Hepatocyte (in vitro differentiated cells): ENCODE measurements at places on chromosomes 6 and 20. TPM values are rescaled to one million over a fixed set of nuclear protein-coding genes. Genes with fewer than 3 reads are reported as not detected.

Gene CCR6
- 2.0 and 2.6 TPM in 2 replicates for total RNA-seq

Gene ELMO2
- total RNA-seq = 42.3 and 50.5 TPM in 2 replicates

Gene CST5
- total RNA-seq = 1.3 TPM in 1 of 2 replicates, not detected in the other

Gene C6orf15
- total RNA-seq = not detected in 2 replicates

Gene LRRC1
- total RNA-seq = 45.7 and 54.3 TPM in 2 replicates

DNA sequence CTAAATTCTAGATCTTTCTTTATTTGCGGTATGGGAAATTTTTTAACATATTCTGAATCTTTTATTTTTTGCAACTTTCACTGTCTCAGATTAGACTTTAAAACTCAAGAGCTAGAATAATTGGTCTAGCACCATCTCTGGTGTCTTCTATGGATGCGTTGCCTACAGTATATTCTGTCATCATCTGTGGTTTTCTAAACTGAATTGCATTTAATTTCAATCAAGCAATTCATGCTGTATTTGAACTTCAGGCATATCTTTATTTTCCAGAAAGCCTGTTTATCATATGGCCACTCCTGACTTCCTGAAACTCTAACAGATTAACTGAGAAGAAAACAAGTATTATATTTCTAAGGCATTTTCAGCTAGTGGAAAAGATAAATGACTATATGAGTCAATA is 281.6 kb downstream of the PLCB1 start:
- no peak overlapping the region for H3K4me3 ChIP-seq
- no peaks in the 10 kb centered on the region for H3K4me1 ChIP-seq
- no peaks in the 10 kb centered on the region for H3K36me3 ChIP-seq
- H3K27ac ChIP-seq = no peak overlapping the region
- H3K27me3 ChIP-seq = no peaks in the 10 kb centered on the region

- no peaks in the 10 kb centered on the region for H3K27me3 ChIP-seq
- no peak overlapping the region for H3K27ac ChIP-seq
- H3K4me1 ChIP-seq = peaks cover 13% of the 10 kb centered on the region
- DNase-seq = no peak
- H3K36me3 ChIP-seq = no peaks in the 10 kb centered on the region
These were observed 987 bp downstream of the ADISSP start for GRCh38 chr20:3766422-3767109.

- H3K36me3 ChIP-seq = no peaks in the 10 kb centered on the region
- H3K27ac ChIP-seq = peak overlapping the region; percentile 85
- H3K27me3 ChIP-seq = no peaks in the 10 kb centered on the region
- H3K4me3 ChIP-seq = no peak overlapping the region
- DNase-seq = peak; percentile 82
- peaks cover 33% of the 10 kb centered on the region for H3K4me1 ChIP-seq
These were observed 75.8 kb upstream of the AFDN start for GRCh38 chr6:167750956-167751358.

DNA sequence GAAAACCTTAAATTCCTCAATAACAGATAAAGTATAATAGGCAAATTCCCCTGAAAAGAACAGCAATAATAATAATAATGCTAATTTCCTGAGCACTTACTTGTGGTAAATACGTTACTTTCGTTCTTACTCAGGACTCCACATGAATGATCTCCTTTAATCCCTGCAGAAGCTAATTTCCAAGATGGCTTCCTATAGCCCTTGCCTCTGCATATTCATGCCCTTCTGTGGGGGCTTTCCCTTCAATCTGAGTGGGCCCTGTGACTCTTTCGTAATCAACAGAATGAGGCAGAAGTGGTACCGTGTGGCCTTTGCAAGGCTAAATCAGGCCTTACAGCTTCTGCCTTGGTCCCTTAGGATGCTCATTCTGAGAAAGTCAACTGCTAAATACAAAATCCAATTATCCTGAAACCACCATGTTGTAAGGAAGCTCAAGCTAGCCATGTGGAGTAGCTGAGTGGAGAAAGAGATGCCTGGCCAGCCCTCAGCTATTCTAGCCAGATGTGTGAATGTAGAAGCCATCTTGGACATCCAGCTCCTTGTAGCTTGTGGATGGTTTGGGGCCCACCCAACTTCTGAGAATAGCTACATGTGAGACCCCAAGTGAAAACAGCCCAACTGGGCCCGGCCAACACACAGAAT is 50.5 kb downstream of the MCUR1 start:
- H3K4me1 ChIP-seq = no peaks in the 10 kb centered on the region
- no peak overlapping the region for H3K27ac ChIP-seq

- peak overlapping the region; percentile 70 for H3K27ac ChIP-seq
- H3K36me3 ChIP-seq = no peaks in the 10 kb centered on the region
- no peak overlapping the region for H3K4me3 ChIP-seq
- H3K27me3 ChIP-seq = peaks cover 33% of the 10 kb centered on the region
- H3K4me1 ChIP-seq = no peaks in the 10 kb centered on the region
These were observed 267.1 kb downstream of the ERMARD start for GRCh38 chr6:170018422-170018935.

GRCh38 chr20:57695012-57695411 is 14.8 kb downstream of the PMEPA1 start:
- no peaks in the 10 kb centered on the region for H3K36me3 ChIP-seq
- peaks cover 34% of the 10 kb centered on the region for H3K4me1 ChIP-seq
- no peaks in the 10 kb centered on the region for H3K27me3 ChIP-seq

DNA sequence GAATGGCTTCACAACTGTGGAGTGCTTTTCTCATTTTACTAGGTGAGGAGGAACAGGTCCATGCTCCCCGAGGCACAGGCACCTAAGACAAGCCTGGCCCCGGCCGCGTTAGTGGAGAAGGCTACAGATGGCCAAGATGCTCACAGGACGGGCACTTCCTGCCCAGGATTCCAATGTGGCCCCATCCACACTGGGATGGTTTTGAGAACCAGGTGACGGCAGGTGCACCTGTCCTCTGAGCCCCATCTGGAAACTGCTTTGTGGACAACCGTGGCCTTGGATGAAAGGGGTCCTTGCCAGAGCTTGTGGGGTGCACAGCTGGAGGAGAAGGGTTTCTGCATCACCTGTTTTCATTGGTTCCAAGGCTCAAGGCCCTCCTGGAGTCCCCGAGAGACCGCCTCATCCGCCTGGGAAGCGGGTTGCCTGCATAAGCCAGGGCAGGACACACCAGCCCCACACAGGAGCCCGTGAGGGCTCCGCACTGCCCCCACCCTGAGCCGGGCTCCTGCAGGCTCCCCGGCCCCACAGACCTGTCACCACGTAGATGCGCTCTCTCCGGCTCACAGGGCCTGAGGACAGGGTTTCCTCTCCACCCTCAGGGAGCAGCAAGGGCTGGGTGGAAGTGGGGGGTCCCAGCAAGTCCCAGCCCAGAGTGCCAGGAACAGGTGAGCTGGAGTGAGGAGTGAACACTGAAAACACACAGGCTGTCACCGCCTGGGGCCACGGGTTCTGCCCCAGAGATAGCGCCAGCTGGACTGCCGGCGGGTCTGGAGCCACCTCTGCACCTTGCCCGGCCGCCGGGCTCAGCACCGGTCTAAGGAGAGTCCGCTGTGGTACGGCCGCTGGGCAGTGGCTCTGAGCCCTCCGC is 18.3 kb downstream of the NTSR1 start:
- DNase-seq = no peak
- no peak overlapping the region for H3K4me3 ChIP-seq
- no peaks in the 10 kb centered on the region for H3K4me1 ChIP-seq
- H3K27ac ChIP-seq = no peak overlapping the region
- no peaks in the 10 kb centered on the region for H3K36me3 ChIP-seq

DNA sequence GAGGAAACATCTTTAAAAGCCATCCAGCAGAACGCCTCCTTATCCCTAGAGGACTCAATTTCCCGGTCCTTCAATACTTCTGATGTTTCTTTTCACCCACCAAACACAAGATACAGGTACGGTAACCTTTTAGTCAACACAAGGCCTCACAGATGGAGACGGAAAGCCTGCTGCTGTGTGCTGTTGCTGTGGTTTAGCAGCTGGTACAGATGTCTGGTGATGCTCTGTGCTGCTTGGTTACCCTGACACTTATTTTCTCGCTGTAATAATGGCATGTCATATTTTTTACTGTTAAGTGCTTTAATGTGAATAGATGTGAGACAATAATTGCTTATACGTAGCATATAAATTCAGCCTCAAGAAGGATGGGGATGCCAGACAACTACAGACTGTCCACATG is 25.3 kb downstream of the GMDS start:
- H3K27ac ChIP-seq = no peak overlapping the region
- peaks cover 9% of the 10 kb centered on the region for H3K4me1 ChIP-seq
- H3K27me3 ChIP-seq = no peaks in the 10 kb centered on the region
- no peaks in the 10 kb centered on the region for H3K36me3 ChIP-seq
- no peak overlapping the region for H3K4me3 ChIP-seq

DNA sequence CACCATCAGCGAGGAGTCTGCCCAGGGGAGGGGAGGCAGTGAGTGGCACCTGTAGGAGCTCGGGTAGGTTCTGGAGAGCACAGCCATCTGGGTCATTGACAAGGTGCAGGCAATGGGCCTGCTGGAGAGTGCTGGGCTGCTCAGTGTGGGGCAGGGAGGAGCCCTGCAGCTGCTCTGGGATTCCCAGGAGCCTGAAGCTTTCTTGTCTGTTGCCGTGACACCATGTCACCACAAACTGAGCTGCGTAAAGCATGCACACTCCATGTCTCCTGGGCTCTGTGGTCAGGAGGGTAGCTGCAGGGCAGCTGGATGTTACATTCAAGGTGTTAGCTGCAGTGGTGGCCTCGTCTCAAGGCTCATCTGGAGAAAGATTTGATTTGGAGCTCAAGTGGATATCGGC is 4.5 kb upstream of the SLC22A1 start:
- DNase-seq = no peak
- no peaks in the 10 kb centered on the region for H3K4me1 ChIP-seq
- H3K27me3 ChIP-seq = no peaks in the 10 kb centered on the region
- H3K36me3 ChIP-seq = no peaks in the 10 kb centered on the region
- H3K4me3 ChIP-seq = no peak overlapping the region

DNA sequence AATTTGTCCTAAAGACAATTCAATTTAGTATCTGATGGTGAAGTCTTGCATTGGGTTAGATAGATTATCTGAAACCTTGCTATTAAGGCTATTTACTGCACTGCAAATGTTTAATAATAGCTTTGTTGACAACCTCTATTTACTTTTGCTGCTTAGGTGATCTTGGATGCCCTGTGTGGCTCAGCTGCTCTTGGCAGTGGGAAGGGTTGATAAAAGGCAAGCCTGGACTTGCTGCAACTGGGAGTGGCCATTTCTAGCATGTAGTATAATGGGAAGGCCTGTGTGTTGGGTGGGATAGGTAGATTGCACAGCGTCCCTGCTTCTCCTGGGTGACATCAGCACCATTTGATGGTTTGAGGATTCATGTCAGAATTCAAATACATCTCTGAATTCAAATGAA is 49.1 kb downstream of the ARMC2 start:
- H3K4me1 ChIP-seq = no peaks in the 10 kb centered on the region
- no peaks in the 10 kb centered on the region for H3K27me3 ChIP-seq
- no peak overlapping the region for H3K4me3 ChIP-seq

DNA sequence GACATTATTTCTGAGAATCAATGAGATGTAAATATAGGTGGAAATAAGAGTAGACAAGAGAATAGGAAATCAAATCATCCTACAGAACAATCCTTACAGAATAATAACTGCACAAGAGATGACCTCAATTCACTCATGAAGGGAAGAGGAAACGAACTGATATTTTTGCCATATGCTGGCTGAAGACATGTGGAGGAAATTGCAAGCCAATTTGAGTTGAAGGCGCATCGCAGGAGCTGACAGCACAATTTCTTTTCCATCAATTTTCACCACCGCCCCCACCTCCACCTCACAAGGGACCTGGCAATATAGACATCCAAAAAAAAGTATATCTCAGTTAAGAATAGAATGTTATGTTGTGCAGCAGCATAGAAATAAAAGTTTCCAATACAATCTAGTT is 20.3 kb downstream of the CITED2 start:
- H3K4me1 ChIP-seq = no peaks in the 10 kb centered on the region
- H3K4me3 ChIP-seq = no peak overlapping the region
- no peaks in the 10 kb centered on the region for H3K27me3 ChIP-seq
- no peaks in the 10 kb centered on the region for H3K36me3 ChIP-seq
- DNase-seq = no peak
- H3K27ac ChIP-seq = no peak overlapping the region

- H3K27ac ChIP-seq = peak overlapping the region; percentile 94
- DNase-seq = peak; percentile 68
- no peaks in the 10 kb centered on the region for H3K27me3 ChIP-seq
- H3K36me3 ChIP-seq = no peaks in the 10 kb centered on the region
- peak overlapping the region; percentile 94 for H3K4me3 ChIP-seq
These were observed 909 bp downstream of the CPNE1 start for GRCh38 chr20:35663516-35664465.

DNA sequence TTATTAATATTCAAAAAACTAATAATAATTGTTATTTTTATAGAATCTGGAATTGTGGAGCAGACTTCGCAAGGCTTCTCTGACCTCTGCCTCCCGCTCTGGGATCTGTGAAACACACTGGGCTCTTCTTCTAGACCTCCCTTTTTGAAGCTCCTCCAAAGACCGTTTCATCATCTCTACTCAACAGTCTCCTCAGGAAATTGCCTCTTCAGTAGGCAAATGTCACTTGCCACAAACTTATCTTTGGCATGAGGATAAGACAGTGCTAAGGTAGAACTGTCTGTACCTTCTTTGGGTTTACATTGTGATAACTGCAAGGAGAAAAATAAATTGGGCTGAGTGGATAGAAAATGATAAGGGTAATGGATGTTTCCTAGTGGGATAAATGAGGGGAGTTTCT is 2.3 kb upstream of the MAS1L start:
- no peaks in the 10 kb centered on the region for H3K4me1 ChIP-seq
- no peaks in the 10 kb centered on the region for H3K36me3 ChIP-seq
- no peak overlapping the region for H3K27ac ChIP-seq
- no peak for DNase-seq
- no peaks in the 10 kb centered on the region for H3K27me3 ChIP-seq
- H3K4me3 ChIP-seq = no peak overlapping the region

- H3K36me3 ChIP-seq = peaks cover 4% of the 10 kb centered on the region
- no peak for DNase-seq
- H3K4me3 ChIP-seq = no peak overlapping the region
These were observed 27.6 kb downstream of the BCKDHB start for GRCh38 chr6:80134065-80134464.

DNA sequence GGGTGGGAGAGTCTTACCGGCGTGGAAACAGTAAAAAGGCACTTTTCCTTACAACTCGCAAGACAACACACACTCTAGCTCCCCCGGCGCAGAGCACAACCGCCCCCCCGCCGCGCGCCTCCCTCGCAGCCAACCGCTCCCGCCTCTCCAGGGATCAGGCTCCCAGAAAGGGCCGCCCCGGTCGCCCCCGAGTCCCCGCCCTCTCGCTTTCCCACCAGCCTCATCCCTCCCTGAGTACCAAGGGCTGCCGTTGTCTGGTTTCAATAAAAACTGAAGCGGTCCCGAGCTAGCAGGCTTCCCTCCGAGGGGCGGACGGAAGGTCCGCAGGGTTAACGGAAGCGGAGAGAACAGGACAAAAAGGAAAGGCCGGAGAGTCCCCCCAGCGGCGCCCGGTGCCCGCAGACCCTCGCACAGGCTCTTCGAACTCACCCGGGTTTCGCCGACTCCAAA is 804 bp downstream of the ELOVL5 start:
- H3K4me1 ChIP-seq = peaks cover 8% of the 10 kb centered on the region
- H3K36me3 ChIP-seq = no peaks in the 10 kb centered on the region
- DNase-seq = peak; percentile 81
- peak overlapping the region; percentile 51 for H3K4me3 ChIP-seq
- peak overlapping the region; percentile 96 for H3K27ac ChIP-seq
